ENCODE measurements at places on chromosomes 12 and 14.

GRCh38 chr12:42510823-42511222 is 78.7 kb downstream of the PRICKLE1 start:
- DNase-seq, result no peak

DNA sequence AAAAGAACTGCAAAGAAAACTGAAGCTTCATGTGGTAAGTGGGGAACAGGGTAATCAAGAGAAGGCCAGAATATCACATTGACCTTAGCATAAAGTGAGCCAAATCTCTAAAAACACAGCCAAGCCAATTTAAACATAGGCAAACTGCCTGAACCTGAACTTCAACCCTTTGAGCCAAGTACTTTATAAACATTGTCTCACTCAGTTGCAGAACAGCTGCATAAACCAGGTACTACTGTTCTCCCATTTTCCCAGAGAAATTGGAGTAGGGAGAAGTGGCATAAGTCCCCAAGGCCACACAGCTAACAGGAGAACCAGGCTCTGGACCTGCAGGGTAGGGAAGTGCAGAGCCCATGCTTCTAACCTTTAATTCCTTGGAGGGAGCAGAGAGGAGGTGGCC is 30.4 kb upstream of the FKBP4 start:
- no peak for DNase-seq

- DNase-seq, result no peak
Measured at GRCh38 chr14:56666716-56667115, 87.1 kb downstream of the TMEM260 start.

DNA sequence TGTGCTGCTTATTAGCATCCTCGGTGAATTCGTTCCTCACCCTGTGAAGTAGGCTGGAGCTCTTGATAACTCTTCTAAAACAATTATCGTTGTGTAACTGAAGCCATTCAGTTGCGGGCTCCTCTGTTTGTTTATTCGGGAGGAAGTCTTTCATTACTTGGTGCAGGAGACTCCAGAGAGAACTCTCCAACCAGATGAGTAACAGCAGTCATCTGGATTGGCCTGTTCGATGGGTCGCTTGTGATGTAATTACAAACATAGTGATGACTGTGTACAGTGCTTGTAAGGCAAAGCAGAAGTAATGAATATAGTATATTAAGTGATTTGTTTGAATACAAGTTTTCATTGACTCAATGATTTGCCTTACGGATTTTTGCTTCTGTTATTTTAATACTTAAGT is 10.9 kb downstream of the ATP6V0A2 start:
- DNase-seq, result no peak

DNA sequence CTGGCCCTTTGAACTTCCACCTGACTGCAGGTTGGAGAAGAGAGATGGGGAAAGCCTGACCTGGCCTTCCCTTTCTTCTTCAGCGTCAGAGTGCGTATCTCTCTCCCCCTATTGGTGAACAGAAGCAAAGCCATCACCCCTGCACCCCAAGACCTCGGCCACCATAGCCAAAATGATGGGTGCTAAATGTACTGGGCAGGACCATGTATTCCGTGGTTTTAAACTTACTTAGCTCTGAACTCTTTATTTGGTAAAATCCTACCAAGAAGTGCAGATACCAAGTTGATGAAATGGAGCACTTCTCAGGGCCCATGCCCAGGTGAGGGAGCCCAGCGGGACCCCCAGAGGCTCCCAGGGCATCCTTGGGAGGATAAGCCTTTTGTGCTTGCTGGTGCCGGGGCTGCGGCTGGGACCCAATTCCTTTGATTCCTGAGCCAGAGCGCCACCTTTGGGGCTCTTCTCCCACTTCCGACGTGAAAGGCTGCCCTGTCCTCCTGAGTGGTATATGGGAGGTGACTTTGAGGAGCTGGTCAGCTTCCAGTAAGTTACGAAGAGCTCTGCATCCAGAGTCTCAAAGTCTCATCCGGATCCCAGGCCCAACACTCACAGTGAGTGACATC is 9.4 kb downstream of the CCND2 start:
- no peak for DNase-seq

DNA sequence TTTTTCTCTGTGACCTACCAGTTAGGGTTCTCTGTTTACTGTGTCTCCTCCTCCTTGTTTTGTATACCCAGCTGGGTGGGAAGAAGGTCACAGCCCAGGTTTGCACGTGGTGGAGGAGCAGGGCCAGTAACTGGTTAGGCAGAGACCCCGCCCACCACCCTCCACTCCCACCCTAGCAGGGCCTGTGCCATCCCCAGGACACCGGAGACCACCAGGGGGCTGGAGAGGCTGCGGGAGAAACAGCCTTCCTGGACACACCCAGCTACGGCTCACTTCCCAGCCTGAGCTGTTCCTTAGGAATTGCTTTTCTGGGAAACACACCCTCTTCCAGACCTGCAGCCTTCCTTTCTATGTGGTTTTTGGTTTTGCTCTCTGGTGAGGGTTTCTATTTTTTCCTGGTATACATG is 21.1 kb downstream of the BDKRB2 start:
- no peak for DNase-seq

GRCh38 chr12:106127338-106128126 is 11.2 kb downstream of the NUAK1 start:
- DNase-seq, result no peak

DNA sequence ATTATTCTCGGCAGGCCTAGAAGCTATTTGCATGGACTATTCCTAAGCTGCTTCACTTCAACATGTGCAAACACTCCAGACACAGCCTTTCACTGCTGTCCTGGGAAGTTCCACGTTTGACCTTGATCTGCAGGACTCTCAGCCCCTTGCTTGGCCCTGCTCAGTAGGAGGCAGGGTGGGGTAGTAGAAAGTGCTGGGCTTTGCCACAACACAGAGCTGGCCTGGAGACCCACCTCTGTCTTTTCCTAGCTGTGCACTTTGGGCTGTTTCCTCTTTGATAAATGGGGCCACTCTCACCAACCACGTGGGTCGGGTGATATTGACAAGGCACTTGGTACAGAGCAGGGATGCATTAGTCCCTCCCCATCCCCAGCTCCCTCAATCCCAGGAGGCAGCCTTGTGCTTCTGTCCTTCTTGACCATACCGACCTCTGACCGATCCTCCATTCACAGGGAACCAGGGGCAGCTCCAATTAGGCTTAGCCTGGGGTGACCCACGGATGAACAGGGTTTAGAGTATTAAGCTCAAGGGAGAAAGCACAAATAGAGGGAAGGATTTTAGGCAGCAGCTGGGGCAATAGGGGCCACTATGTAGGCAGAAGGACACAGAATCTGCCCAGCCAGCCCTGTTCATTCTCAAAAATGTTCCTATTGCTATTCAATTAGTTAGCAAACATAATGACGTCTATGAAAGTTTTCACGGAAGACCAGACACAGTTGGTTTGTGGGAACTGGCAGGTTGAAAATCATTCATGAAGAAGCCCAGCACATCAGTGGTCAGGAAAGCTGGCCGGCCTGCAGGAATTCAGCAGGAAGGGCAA is 63.3 kb downstream of the SYNE3 start:
- DNase-seq, result no peak

DNA sequence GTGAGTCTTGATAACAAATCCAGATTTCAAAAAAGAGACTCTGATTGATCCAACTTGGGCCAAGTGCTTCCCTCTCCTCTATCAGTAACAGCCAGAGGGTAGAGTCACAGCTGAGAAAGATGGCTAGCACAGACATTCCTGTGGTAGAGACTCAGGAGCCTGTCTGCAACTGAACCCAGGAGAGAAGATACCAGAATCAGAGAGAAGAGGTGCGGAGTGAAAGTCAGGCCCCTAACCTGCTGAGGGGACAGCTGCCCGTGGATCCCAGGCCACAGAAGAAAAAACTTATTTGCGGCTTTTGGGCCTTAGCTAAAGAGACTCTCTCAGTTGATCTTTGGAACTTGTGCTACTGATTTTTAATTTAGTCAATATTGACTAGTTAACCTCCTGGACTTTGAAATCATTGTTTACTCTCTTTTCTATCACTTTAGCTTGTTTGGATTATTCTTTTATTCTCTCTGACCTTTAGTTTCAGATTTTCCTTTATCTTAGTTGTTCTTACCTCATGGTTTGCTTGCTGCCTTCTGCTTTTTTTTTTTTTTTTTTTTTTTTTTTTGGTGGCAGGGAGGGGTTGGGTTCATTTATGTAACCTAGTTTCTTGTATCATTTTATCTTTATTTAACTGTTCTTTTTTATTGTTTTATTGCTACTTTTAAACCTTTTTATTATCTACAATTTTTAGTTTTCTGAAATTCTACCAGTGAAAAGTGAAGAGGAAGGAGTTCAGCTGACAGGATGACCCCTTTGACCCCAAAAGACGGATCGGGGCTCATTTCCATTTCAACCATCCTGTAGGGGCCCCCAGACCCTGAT is 154.9 kb upstream of the KRR1 start:
- no peak for DNase-seq

DNA sequence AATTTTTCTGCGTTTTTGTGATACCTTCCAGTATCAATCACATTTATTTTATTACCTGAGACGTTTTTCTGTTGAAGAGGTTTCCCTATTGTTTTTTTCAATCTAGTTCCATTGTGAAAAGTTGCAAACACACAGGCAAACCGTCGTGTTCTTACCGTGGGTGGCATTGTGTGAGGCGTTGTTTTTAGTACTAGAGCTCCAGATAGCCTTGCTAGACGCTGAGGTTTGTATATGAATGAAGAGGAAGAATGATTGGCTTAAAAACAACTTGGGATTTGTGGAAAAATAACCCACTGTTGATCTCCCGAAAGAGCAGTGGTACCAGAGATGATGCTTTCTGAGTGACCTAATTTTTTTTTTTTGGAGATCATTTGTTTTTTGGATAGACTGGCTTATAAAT is 1.0 kb downstream of the SOCS4 start:
- no peak for DNase-seq
